ENCODE measurements at places on chromosomes 3 and 15.

DNA sequence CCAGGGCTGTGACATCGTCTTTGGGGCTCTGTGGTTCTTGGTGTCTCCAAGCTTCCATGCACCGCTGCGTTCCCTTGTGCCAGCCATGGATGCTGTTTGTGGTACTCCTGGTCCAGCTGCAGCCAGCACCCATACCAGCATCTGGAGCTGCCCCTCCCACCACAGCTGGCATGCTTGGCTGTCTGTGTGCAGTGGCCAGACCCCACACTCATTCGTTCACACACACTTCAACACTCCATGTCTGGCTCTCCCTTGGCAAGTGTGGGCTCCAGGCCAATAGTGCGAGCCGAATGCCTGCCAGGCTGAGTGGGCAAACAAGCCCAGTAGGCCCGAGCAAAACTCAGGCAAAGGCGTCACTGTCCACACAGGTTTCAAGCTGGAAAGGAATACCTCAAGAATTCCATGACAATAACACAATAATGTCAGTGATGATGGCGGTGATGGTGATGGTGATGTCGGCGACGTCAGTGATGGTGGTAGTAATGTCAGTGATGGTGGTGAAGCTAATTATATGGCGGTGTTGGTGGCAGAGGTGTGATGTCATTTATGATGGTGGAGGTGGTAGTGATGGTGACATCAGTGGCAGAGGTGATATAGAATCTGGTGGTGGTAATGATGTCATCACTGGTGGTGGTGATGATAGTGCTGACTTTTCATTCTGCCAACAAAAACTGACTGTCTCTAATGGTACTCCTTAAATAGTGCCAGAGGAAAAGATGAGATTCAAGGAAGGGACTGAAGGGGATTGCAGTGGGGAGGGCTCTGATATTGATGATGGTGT is 19.3 kb downstream of the TBC1D21 start:
- DNase-seq = no peak

DNA sequence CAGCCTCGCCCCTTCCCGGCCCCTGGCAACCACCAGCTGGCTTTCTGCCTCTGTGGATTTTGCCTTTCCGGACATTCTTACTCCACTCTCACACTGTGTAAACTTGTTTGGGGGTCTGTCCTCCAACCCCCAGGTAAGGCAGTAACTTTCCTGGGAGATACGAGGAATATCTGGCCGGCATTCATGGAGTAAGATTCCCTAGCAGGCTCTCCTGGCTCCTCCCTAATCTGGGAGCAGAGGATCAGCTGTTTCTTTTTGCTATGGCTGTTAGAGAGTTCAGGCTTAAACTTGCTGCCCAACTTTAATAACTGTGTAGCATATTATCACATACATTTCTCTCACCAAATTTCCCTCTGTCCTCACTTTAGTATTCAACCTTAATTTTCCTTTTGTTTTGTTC is 64.3 kb downstream of the IGF2BP2 start:
- DNase-seq = no peak

- DNase-seq = no peak
Measured at GRCh38 chr3:131458653-131459052, 44.1 kb downstream of the MRPL3 start.

- DNase-seq = no peak
Measured at GRCh38 chr3:46438831-46439230, 25.9 kb downstream of the LTF start.

DNA sequence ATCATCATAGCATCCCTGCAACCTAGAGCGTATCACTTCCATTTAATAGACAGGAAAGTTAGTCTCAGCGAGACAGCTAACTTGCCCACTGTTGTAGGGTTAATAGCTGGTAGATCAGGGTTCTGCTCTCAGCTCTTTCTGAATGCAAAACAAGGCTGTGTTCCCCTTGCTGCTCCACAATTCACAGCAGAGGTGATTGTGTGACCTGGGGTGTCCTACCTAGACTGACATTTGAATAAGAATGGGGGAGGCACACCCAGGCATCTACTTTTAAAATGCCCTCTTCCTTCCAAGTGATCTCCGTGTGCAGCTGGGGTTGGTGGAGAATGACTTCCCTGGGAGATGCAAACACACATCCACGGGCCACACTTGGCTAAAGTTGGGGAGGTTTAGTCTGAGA is 43.0 kb upstream of the CACNA2D3 start:
- DNase-seq = no peak

DNA sequence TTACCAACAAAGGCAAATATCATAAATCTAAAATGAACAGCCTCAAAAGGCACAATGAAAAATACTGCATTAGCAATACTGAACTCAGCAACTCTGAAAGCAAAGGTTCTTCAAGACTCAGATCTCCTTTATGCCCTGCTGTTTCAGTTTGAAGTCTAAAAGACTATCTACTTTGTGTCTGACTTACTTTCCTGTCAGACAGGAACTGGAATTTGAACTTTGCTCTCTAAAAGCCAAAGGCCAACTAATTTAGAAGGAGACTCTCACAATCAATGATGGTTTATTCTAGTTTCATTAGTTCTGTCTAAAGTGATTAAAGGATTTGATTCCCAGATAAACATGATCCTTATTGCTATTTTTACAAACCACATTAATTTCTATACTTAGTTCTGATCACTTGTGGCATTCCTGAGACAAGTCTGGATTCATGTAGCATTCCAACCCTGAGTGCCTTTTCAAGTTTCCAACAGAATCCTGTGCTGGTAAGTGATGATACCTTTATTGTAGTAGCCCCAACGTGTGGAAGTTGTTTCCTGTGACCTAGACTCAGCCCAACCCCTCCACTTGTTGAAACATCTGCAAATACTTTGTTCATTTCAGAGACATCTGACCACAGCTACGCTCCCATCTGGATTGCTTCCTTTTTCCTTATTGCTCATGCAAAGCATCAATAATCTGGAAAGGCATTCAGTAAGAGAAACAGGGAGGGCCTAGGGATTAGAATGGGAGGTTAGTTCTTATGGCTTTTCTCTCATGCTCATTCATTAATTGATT is 14.9 kb upstream of the LEKR1 start:
- peak; percentile 49 for DNase-seq

DNA sequence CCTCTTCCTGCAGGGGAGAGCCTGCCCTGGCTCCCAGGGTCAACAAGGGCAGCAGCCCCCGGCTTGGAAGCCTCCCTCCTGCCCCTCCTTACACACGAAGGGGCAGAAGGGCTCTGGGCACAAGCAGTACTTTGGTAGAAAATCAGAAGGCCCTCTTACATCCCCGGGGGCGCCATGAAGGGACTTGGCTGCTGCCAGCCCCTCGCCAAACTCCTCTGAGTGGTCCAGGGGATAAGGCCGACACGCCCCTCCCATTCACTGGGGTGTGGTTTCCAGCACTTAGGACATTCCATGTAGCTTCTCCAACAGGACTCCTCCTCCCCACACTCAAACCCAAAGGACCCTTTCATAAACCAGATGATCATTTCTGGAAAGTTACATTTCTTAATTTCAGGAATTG is 1.2 kb upstream of the ST8SIA2 start:
- no peak for DNase-seq

DNA sequence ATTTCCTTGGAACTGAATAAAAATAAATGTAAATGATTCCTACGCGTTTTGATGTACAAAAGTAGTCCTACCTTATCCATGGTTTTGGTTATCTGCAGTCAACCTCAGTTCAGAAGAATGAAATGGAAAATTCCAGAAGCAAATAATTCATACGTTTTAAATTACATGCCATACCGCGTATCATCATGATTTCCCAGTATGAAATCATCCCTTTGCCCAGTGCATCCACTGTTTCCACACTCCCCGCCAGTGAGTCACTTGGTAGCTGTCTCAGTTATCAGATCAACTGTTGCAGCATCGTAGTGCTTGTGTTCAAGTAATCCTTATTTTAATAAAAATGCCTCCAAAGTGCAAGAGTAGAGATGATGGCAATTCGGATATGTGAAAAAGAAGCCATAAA is 9.1 kb upstream of the MFSD1 start:
- no peak for DNase-seq

DNA sequence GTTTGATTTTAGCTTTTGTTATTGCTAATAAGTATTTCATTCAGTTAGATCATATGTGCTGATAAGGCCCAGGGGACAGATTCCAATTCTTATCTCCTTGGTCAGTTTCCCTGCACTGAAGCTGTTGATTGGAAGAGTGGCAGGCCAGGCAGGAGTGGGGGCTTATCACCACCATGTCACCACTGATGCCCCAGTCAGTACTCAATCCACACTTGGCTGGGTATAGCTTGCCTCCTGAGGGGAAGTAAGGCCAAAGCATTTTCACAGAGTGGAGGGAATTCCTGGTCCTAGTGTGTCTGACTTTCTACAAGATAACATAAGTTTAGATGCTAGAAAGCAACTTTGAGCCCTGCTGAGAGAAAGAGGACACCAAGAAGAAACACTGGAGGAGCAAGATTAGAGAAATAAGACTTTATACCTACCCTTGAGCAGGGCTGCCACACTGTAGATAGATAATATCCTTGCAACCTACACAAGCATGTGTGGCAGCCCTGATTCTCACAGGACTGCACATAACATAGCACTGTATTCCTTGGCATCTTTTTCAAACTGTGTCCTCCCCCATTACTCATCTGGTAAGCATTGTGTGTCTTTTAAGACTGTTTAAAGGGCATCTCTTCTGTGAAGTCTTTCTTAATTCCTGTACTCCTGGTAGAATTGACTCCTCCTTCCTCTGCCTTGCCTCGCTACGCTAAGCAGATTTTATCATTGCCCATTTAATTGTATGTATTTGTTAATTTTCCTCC is 24.3 kb downstream of the OXNAD1 start:
- DNase-seq = no peak

- DNase-seq = no peak
Measured at GRCh38 chr3:42874749-42875148, 930 bp downstream of the CYP8B1 start.

- DNase-seq = no peak
Measured at GRCh38 chr3:126119976-126120375, 36.1 kb upstream of the SLC41A3 start.

- no peak for DNase-seq
Measured at GRCh38 chr3:130925628-130926027, 31.7 kb downstream of the ATP2C1 start.

- DNase-seq = no peak
Measured at GRCh38 chr15:77409259-77410156, 10.4 kb downstream of the PEAK1 start.

- peak; percentile 79 for DNase-seq
Measured at GRCh38 chr3:100810671-100811070, 101.4 kb downstream of the TFG start.

DNA sequence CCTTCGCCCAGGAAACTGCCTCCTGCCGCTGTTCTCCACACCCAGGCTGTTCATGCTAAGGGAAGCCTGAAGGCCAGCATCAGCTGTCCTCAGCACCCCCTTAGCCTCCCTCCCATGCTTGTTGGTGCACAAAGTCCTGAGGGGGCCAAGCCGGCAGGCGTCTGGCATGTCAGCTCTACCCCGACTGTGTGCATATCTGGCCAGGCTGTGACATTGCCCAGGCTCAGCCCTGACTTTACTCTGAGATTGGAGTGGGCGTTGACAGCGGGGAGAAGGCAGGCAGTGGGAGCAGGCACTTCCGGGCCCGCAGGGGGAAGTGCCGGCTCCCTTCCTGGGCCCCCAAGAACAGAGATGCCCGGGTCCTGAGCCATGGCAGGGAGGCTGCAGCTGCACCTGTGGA is 492.2 kb downstream of the AGBL1 start:
- DNase-seq = no peak

- no peak for DNase-seq
Measured at GRCh38 chr15:82663186-82663600, 16.0 kb upstream of the CPEB1 start.

- DNase-seq = no peak
Measured at GRCh38 chr3:74273091-74273490, 341.4 kb downstream of the CNTN3 start.

GRCh38 chr15:54101664-54102270 is 123.5 kb downstream of the UNC13C start:
- DNase-seq = no peak

DNA sequence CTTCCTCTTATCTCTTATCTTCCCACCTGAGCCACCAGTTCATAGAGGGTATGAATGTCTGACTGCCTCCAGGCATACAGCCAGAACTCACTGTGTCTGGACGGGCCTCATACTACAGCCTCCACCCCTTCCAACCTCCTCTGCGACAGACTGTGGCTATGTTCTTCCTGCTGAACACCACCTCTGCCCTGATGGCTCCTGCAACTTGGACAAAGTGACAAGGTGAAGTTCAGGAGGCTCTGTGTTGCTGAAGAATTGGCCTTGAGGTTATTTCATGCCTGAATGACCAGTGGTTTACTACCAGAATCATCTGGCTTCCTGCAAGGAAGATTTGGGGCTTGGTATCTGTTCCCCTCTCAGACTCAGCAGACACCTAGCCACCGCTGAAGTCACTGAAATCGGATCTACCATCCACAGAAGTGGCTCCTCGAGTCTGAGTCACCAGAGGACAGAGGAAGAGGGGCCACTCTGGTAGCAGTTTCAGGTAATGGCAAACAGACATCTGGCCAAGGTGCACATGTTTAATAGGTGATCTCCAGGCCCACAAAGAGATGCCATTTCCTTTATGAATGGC is 14.2 kb upstream of the ULK3 start:
- no peak for DNase-seq

DNA sequence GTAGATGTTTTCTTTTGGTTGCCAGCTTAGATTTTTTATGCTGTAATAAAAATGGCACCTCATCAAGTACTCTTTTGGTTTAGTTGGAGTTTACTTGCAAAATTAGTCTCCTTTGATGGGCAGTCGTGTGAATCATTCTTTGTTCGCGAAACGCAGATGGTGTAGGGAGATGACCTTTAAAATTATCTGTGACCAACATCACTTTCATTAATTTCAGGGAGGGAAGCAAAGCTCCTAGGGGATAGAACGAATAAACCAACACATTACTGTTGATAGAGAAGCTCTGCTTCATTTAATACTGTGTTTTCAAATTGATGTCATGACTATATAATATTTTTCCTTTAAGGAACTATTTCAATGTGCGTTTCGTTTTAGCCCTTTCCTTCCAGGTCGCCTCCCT is 67.4 kb downstream of the USP13 start:
- DNase-seq = no peak
